ENCODE measurements at places on chromosomes 12 and 14. TPM values are rescaled to one million over a fixed set of nuclear protein-coding genes. Genes with fewer than 3 reads are reported as not detected.
A peak's percentile ranks its signal among the peaks of the same experiment; 100 is the strongest.

LPAR5 gene
- not detected for total RNA-seq

KRT85 gene
- not detected for total RNA-seq

NGB gene
- not detected for total RNA-seq

TBX3 gene
- 12.8 TPM for total RNA-seq

PIWIL1 gene
- not detected for total RNA-seq

MYO1A gene
- 0.09 TPM for total RNA-seq

AQP6 gene
- total RNA-seq = not detected

GLIPR1L1 gene
- total RNA-seq = not detected

TMEM229B gene
- total RNA-seq = 0.81 TPM

BAG5 gene
- total RNA-seq = 20.9 TPM

OR6C6 gene
- total RNA-seq = not detected

- peak; percentile 7 for DNase-seq
These were observed 32.8 kb upstream of the KLHL42 start for GRCh38 chr12:27747111-27747820.

- peak; percentile 62 for DNase-seq
These were observed 15.3 kb upstream of the ANO6 start for GRCh38 chr12:45200491-45201043.

DNA sequence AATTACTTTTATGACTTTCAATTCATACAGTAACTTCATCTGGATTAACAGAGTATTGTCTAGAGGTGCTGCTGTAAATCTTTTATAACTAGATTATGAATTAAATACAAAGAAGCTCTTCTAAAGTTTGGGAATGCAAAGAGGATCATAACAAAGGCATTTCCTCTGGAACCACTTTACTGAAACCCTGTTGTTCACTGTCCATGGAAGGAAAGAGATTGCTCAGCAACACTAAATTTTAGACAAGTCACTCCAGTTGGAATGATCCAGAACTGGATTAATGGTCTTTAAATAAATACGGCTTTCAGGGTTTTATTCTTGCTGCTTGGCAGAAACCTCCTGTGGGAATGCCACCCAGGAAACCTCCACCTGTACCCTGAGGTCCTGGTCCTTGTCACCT is 250.6 kb downstream of the KSR2 start:
- no peak for DNase-seq

- no peak for DNase-seq
These were observed 2.9 kb downstream of the FGFR1OP2 start for GRCh38 chr12:26941215-26941594.

GRCh38 chr14:51081209-51081608 is 13.7 kb downstream of the TRIM9 start:
- no peak for DNase-seq

- DNase-seq = no peak
These were observed 286.5 kb upstream of the TMPO start for GRCh38 chr12:98228683-98229539.

DNA sequence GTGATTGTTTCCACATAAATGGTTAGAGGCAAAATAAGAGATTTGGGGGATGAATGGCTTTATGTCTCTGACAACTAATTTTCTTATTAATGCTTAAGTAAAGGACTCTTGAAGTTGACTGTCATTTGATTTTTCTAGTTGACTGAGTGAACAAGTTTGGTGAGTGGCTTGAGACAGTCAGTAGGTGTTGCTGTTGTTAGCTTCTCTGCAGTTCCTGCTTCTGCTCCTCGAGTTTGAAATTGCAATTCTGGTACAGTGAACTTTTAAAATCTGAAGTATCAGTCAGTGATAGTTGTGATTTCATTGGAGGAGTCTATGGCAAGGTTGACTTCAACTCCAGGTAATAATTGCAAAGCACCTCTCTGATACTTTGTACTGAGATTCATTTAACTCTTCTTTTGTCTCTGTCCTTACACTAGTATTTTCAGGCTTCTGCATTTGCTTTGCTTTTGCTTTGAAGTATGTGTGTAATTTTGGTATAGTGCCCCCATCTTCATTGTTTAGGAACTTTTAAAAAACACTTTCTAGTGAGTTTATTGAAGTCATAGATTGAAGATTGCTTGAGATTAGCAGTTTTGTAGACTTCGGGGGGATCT is 415.5 kb downstream of the PCNX1 start:
- peak; percentile 78 for DNase-seq

- DNase-seq = no peak
These were observed 75.2 kb downstream of the SPRING1 start for GRCh38 chr12:116662612-116663144.

- DNase-seq = peak; percentile 26
These were observed 21.8 kb downstream of the IRAK3 start for GRCh38 chr12:66210840-66211239.

- DNase-seq = no peak
These were observed 783.8 kb downstream of the VRK1 start for GRCh38 chr14:97581016-97581415.

DNA sequence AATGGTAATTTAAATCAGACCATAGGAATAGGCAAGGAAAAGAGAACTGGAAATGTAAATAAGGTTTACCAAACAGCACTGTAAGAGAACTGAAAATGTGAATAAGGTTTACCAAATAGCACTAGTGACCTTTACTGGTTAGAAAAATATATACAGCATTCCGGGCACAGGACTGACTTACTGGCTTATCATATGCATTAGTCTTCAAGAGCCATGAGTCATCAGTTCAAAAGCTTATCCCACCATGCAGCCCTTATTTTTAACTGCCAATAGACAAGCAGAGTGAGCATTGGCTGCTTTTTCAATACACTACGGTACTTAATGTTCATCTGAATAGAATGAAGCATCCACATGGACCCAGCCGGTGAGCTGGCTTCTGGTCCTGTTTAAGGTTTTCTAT is 13.0 kb upstream of the NELL2 start:
- no peak for DNase-seq

DNA sequence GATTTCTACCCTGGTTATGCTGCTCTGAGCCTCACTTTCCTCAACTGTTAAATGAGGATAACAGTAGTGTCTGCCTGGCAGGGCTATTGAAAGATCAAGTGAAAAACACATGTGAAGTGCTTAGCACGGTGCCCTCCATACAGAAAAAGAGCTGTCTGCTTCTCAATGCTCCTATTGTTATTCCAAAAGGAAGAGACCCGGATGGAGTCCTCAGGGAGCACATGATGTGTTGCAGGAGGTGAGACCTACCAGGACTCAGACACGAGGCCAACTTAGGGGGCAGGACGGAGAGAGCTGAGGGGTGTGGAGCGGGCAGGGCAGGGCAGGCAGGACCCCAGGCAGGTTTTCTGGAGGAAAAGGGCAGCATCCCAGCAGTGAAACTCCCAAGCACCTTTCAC is 8.9 kb downstream of the FAIM2 start:
- no peak for DNase-seq

DNA sequence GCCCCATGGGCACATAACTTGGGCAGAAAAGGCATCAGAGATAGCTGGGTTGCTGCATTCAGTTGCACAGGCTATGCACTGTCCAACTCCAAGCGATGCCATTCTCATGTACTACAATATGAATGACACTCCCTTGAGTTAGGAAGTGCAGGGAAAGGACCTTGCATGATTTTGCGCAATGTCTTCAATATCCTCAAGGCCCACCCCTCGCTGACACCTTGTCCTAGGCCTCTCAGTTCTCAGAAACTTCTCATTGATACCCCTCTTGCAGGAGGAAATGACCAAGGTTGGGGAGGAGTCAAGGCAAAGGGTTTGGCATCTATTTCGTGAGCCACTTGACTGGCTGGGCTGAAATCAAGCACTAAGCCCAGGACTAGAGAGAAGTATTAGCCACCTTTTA is 70.4 kb downstream of the ARL6IP4 start:
- DNase-seq = no peak

DNA sequence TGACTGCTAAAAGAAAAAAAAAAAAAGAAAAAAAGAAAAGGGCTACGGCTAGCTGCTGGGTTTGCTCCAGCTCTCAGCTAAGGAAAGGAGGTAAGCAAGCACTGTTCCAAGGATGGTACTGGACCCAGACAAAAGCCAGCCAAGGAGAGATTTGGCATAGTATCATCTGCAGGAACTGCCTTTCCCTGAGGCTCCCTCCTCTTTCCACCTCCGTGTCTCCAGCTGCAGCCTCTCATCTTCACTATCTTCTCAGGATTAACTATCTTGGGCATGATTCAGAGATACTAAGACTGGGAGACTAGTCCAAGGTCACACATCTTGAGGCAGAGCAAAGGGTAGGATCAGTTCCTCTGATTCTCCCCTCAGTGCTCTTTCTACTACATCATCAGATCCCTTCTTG is 6.0 kb downstream of the KITLG start:
- DNase-seq = no peak

GRCh38 chr12:26846416-26846815 is 13.4 kb upstream of the ITPR2 start:
- DNase-seq = no peak

DNA sequence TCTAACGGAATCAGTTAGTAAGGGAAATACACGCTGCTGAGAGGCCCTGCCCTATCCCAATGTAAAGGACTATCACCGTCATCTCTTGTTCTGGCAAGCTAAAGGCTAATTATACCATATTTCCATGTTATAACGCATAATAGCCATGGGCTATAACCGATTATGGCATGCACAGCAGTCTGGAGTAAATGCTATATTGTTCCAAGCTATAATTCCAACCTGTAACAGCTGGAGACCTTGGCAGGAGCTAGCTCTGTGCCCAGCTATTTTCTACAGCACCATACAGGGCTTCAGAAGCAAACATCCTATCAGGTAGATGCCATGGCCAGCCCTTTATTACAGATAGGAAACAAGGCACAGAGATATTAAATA is 26.3 kb downstream of the SYNE3 start:
- DNase-seq = no peak

GRCh38 chr12:82954572-82954971 is 267.9 kb downstream of the TMTC2 start:
- no peak for DNase-seq

DNA sequence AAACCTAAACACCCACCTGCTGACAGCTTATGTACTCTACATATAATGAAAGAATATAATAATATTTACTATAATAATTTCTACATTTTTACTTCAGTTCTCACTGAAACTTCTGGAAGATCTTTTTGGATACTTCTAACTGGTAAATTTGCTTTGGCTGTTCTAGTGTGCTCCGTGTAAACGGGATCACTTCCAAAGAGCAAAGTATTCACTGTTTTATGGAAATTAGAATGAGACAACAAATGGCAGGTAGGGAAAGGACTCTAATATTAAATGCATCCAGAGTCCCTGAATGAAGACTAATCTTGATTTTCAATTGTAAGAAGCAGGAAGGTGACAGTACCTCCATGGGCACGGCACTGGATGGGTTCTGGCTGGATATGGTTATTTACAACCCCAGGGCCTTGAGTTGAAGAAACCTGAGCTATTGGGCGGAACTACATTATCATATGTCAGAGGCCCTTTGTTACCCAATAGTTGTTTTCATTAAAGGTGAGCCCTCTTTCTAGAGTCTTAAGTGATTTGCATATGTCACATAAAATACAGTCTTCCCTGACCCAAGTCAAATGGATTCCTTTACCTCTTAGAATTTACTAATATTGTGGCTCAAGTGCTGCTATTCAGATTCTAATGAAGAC is 10.7 kb downstream of the ERP29 start:
- DNase-seq = no peak

DNA sequence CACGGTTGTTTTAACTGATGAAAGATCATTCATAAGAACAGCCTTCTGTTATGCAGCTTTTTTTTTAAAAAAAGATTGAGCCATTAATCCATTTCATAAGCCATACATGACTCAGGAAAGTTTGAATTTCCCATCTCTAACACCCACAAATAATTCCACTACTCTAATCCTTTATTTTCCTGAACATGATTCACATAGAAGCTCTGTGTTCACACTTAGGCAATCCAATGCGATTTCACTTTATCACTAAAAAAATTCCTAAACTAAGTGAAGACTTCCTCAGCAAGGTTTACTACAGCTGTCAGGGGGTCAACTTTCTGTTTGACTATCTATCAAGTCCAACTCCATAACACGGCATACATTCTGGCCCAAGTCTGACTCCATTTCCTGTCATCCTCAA is 25.9 kb downstream of the PKP2 start:
- no peak for DNase-seq

- DNase-seq = no peak
These were observed 1795.5 kb upstream of the FLRT2 start for GRCh38 chr14:83734431-83734830.

DNA sequence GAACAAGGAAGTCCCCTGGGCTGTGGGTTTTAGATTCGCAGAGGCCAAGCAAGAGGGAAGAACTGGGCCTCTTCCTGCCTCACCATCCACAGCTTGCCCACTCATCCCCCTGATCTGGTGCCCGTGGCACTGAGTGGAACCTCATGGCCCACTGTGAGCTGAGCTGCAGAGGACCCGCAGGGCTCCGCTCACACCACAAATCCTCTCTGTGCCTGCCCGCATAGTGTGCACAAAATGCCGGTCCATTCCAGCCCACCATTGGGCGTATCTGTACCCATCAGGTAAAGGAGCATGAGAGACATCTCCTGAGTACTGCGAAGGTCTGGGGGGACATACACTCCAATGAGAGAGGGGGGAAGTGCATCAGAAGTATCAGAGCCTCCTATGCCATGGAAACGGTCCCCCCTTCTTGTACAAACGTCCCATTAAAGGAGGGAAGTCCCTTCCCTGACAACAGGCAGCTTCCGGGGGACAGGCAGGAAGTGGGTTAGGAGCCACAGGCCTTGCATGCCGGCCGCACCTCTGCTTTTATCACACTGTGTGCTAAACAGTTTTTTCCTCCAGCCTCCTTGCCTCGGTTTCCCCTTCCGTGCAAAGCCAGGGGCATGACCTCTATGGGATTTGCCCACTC is 309.4 kb upstream of the DIO3 start:
- no peak for DNase-seq

DNA sequence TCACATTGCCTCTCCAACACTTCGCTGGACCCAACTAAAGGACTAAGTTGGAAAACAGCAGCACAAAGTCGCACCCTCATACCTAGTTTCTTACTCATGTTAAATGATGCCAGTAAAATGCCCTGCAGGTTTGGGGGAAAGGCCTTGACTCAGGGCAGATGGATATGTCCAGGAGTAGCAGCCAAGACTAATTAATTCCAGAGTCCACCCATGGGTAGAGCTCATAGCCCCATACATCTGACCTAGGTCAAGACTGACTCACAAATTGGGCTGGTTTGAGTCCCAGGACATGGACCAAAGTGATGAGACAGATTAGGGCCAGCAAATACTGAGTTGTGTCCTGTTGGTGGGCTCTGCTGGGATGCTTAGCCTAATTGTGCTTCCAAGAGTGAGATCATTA is 224.0 kb upstream of the BTG1 start:
- DNase-seq = peak; percentile 78

DNA sequence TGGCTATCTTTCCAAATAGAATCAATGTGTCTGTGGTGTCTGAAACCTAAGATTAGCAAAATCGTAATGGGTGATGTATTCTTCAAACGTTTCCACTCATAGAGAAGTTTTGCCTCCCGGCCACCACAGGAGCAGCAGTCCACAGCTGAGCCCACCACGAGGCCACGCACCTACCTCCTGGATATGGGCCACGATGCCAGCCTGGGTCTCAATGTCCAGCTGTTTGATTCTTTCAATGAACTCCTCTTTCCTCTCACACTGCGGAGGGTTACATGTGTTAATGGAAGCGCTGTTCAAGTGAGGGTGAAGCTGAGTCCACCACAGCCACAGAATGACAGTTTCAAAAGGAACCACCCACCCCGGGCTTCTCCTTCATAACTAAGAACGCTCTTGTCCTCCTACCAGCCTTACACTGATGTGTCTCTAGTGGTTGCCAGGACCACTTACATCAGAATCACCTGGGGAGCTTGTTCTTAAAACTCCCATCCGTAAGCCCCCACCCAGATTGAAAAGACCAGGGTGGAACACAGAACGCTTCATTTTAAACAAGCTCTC is 75.3 kb downstream of the CCDC88C start:
- no peak for DNase-seq
